ENCODE measurements at places on chromosomes 12 and 14. TPM values are rescaled to one million over a fixed set of nuclear protein-coding genes. Genes with fewer than 3 reads are reported as not detected.

DLK1 gene
- not detected for total RNA-seq

POMT2 gene
- 13.7 TPM for total RNA-seq

KIF5A gene
- total RNA-seq, result 0.36 TPM

DNA sequence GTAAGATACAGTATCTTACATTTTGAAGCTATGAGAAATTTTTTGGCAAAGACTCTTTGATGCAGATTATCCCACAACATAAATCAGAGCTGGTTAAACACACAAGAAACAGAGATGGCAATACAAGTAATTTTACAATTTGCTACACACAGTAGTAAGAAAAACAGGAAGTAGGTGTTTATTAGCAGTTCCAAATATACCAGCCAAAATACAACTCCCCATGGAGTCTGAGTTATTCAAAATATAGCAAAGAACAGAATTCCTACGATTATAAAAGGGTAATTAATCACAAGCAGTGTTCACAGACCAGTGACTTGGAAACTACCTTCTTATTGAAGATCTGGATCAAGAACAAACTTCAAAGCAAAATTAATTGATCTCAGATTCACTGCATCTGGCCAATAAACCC is 83.9 kb downstream of the BMP4 start:
- no peak for DNase-seq

- no peak for DNase-seq
Measured at GRCh38 chr14:104531421-104532190, 48.0 kb upstream of the C14orf180 start.

DNA sequence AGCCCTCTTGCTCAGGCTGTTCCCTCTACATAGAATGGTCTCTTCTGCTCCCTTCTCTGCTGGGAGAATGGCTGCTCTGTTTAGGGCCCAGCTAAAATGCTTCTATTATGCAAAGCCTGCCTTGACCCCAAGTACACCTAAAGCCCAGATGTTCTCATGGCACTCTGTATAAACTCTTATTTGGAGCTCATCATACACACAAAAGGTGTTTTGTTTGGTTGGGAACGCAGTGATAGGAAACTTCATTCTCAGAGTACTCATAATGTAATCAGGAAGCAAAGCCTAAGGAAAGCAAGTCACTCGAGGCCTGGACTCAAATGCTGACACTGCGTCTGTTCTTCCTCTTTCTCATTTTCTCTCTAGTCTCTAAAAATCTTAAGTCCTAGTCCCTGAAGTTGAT is 38.2 kb upstream of the SYCP3 start:
- no peak for DNase-seq

GRCh38 chr12:39000370-39000769 is 95.0 kb upstream of the CPNE8 start:
- DNase-seq, result no peak

DNA sequence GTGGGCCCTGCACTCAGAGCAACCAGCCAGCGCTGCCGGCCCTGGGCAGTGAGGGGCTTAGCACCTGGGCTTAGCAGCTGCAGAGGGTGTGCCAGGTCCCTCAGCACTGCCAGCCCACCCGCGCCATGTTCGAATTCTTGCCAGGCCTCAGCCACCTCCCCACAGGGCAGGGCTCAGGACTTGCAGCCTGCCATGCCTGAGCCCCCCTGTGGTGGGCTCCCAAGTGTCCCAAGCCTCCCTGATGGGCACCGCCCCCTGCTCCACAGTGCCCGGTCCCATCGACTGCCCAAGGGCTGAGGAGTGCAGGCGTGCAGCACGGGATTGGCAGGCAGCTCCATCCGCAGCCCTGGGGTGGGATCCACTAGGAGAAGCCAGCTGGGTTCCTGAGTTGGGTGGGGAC is 98.0 kb upstream of the NID2 start:
- DNase-seq, result no peak

DNA sequence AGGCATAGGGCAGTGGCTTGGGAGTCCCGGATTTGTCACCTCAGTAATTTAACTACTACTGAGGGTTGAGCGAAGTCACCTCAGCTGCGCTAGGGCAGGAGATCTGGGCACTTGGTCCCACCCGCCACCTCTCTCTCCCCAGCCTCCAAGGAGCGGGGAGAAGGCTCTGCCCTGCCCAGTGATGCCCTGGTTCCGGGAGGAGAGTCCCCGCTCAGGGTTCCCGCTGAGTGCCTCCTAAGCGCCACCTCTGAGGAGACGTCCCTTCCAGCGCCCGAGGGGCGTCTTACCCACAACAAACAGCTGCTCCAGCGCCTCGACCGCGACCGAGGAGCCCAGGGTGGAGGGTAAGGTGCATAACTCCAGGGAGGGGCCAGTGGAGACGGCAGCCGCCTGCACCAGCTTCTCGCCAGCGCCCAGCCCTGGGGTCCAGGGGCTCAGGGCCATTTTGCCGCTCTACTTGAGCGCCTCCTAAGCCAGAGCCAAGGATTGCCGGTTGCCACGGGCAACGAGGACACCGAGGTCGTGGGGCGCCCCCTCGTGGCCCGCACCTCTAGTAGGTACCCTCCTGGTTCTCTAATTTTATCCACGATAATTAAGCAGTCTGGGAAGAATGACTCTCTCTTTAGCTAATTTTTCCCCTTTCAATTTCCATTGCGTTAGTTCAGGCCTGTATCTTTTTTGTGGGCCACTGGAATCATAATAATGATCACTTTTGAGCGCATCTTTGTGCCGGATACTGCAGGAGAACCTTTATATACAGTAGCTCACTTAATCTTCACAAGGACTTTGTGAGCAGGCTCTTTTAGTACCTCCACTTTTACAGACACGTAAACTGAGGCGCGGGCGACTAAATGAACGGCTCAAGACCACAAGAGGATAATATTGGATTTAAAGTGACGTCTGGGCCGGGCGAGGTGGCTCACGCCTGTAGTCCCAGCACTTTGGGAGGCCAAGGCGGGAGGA is at the start of gene CCDC175:
TSS of gene CCDC175 (minus strand) at position 481 of the 963 bp plus-strand sequence. CDS start at position 444, 37 bp downstream.
- DNase-seq, result peak; percentile 69

TMEM117 gene
- total RNA-seq, result 9.1 TPM

DNA sequence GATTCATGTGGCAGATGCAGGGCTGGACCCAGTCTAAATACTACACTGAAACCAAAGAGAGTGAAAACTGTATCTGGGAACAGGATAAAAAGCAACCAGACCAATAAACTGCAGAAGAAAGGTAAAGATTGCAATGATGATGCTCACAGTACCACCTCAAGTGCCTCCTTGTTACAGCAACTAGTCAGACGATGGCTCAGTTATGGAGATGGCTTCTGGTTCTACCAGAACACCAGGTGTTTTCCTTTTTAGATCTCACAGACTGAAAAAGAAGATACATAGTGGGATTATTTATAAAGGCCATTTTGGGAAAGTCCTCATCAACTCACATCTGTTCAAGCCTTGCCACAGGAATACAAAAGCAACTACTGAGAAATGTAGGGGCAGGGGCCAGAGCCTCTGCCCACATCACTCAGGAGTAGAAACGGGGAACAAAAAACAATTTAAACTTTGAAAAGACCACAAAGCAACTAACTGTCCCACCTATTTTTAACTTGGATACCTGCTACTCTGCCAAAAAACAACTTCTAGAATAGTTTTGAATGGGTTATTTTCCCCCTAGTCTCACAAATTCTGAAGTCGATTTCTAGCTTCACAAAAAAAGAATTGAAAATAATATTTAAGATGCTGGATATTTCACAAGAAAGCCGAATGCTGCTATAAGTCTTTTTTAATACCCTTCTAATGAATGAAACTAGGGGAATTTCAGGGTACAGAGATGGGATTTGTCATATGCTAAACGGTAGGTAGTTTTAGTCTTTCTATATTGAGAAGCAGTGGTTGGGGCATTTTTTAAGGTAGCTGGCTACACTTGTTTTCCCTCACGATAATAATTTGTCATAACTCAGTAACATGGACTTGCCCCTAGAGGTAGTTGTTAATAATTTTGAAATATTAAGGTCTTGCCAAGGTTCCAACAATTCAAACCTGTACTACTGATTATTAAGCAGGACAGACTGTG is 197.2 kb upstream of the TMPO start:
- no peak for DNase-seq

ATL1 gene
- total RNA-seq, result 15.8 TPM

DNA sequence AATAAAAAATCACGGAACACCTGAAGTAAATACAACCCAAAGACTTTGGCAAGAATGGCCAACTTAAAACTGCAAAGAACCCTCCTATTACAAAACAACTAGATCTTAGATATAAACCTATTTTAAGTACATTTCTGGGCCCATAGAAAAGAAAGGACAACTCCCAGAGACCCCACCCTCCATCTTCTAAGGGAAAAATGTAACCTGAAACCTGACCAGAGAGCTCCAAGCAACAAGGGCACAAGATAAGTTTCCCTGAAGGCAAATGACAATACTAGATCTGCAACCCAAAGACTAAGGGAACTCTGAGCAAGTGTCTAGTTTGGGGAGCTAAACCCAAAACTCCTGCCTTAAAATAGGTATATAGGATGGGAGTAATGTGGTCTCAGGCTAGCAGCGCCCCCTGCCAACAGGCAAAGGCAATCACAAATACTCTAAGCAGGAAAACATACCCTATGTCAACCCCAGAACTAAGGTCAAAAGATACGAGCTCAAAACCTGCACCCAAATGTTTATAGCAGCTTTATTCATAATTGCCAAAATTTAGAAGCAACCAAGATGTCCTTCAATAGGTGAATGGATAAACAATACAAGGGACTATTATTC is 218.9 kb downstream of the ITPR2 start:
- peak; percentile 23 for DNase-seq
